Frontal cortex (tissue), 4 donors: ENCODE measurements at places on chromosomes 12 and 14. TPM values are rescaled to one million over a fixed set of nuclear protein-coding genes. Genes with fewer than 3 reads are reported as not detected.

Gene TRHDE
- total RNA-seq = 40.4 TPM

Gene MSI1
- 6.9 TPM for total RNA-seq

Gene KCNK13
- total RNA-seq = 0.82 TPM

Gene KLRF1
- total RNA-seq = not detected
